ENCODE measurements at places on chromosomes 7 and 10.
A peak's percentile ranks its signal among the peaks of the same experiment; 100 is the strongest.

DNA sequence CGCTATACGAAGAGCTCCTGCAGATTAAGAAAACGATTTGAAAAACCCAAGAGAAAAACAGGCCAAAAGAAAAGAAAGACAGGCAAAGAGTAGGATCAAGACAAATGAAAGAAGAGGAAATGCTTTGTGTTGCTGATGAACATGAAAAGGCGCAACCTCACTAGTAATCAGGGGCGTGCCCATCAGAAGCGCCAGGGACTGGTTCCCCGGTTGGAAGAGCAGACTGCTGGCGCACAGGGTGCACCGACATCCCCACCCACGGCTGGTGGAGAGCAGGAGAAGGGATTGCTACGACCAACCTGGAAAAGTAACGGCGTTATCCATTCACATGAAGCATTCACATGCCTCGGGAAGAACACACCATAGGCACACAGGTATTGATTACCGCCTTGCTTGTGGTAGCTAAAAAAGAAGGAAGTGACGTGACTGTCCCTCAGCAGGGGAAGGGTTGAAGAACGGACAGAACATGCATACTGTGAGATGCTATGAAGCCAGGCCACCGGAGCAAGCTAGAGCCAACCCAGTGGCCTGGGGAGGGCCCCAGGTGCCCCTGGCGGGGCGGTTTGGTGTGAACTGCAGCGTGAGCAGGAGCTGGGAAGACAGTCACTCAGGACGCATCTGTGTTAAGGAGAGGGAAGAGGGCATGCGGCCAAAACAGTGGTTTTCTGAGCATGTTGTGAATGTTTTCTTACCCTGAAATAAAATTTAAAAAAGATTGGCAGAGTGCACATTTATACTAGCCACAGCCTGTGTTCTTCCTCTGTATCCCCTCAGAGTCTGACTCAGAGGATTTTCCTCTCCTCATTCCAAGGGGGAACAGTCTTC lies 18.3 kb downstream of the AGAP3 start:
- DNase-seq: peak; percentile 82

DNA sequence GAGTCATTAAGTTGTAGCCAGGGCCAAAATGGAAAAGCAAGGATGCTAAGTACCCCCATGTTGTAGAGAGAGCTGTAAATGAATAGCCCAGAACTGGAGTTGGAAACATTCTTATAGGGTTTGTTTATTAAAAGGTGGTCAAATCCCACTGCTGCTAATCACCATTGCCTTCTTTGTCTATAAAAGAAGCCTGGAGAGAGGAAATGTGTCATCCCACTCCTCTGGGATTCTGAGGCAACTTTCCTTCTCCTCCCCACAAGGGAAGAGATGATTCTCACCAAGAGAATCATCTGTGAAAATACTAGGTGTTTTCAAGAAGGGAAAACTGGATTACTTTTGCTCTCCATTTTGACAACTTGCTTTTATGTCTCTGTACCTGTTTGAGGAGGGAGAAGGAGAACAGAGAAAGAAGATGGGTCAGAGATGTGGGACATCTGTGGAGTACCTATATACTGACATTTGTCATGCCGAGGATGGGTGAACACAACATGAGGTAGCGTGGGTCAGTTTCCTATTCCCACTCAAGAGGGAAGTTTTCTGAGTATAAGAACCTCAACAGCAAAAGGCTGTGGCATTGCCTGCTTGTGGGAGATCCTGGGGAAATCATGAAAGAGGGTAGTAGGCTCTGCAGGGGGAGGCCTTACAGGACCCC lies 262.2 kb downstream of the KIF20B start:
- DNase-seq: peak; percentile 11

DNA sequence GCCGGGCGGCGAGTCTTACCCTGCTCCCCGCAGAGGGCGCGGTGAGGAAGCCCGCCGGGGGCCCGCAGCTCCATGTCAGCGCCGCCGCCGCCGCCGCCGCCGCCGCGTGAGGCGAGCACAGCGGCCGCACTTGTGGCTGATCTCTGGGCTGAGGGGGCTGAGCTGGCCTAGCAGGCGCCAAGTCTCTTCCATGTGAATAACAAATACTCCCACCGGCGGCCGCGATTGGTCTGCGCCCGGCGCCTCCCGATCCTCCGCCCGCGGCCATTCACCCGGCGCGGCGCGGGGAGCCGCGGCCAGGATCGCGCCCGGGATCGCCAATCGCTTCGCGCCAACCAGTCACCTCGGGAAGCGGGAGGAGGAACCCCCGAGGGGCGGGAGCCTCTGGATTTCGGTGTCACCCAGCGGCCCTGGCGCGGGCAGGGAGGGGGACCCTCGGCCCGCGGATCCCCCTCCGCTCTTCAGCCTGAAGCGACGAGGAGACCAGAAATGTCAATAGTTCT lies at the start of gene GRM8:
Gene GRM8, minus strand, starts transcription at position 164 of the 503 bp plus-strand sequence.
- no peak for DNase-seq

DNA sequence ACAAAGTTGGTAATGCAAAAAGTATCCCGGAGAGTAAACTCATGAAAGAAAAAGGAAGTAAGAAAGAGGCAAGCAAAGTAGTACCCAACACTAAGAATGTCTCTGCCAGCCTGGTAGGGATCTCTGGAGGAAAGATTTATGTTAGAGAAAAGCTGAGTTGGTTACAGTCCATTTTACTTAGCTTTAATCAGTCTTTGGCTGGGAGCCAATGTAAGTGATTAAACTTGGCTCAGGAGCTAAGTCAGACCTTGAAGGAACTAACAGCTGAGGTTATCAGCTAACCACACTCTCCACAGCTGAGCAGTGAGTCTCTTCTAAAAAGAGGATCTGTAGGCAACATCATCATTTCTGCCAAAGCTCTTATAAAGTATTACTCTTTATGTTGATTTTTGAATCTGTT lies 148.0 kb downstream of the ANKRD7 start:
- no peak for DNase-seq

GRCh38 chr10:56836659-56837058 lies 475.6 kb upstream of the ZWINT start:
- DNase-seq: no peak

GRCh38 chr10:114029655-114030054 lies 14.0 kb upstream of the ADRB1 start:
- DNase-seq: no peak

All from fibroblast of skin of left quadriceps (primary cell).